ENCODE measurements at places on chromosomes 2 and 18.

DNA sequence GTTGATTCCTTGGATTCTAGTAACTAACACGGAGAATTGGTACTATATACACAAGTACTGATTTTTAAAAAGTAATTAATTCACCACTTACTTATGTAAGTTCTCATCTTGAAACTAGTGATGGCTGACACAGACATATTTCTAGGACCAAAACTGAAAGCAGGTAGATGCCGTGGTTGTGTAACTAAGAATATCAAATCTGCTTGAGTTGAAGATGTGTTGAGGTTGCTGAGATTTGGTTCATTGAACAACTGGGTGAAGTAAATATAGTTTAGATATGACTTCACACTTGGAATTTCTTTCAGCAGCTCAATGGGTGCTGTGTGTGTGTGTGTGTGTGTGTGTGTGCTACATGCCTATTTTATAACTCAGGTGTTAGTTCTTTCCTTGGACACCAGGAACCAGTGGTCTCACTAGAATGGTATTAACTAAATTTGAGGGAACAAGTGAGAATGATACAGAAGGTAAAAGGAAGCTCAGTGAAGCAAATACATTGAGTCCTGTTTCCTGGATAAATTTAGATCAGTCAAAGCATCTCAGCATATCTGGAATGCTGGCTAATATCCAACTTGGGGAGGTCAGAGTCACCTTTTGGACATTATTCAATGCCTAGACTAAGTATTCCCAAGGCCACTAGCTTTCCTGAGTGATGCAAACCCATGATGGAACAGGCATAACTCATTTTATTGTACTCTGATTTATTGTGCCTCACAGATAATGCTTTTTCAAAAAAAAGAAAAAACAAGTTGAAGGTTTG is 110.7 kb upstream of the ZEB2 start:
- DNase-seq: no peak

GRCh38 chr2:62461707-62462106 is 44.3 kb downstream of the TMEM17 start:
- DNase-seq: no peak

DNA sequence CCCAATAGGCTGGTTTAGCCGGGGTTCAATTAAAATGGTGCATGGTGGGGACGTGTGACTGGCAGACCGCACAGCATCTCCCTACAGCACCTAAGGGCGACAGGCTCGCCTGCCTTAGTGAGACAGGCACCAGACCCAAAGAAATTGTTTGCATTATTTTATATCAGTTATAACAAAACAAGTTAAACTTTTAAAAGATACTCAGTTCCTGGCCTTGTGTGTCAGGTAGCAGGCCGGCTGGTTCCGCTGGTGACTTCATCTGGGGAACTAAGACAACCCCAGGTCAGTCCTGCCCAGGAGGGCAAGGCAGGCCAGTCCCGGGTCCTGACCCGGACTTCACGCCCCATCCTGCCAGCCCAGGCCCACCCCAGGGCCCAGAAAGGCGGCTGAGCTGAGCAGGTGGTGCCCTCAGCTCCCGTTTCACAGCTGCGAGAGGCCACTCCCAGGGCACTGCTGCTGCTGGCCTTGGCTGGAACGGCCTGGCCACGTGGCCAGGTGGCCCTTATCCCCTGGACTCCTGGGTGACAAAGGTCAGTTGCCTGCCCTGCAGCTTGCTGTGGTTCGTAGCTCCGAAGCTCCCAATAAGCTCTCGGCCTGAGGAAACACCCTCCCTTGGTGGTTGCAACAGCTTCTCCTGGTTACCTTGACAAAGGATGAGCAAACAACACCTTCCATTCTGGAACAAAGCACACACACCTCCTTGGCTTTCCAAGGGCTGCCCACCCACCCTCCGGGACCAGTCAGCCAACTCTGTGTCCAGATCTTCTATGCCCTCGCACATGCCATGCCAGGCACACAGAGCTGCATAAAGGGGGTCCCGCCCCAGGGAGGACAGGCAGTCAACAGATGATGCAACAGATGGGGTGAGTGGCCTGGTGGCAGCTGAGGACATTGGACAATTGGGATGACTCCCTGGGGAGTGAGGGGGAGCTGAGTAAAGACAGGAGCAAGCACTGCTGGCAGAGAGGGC is 11.3 kb upstream of the AGXT start:
- no peak for DNase-seq

DNA sequence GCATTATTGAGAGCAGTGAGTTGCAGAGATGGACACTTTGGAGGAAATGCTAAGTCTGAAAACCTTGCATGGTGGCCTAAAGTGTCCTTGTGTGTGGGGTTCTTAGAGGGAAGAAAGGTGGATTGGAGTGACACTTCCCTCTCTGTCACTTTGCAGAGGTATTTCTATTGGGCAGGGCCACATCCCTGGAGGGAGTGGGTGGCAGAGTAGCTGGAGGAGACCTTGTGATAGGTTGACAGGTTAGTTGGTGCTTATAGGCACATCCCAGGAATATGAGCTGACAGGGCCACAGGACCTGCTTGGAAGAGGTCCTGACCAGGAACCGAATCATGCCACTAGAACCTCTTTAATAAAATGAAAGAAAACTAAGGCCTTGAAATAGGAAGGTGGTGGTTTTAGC is 972 bp upstream of the IGFBP5 start:
- DNase-seq: no peak

DNA sequence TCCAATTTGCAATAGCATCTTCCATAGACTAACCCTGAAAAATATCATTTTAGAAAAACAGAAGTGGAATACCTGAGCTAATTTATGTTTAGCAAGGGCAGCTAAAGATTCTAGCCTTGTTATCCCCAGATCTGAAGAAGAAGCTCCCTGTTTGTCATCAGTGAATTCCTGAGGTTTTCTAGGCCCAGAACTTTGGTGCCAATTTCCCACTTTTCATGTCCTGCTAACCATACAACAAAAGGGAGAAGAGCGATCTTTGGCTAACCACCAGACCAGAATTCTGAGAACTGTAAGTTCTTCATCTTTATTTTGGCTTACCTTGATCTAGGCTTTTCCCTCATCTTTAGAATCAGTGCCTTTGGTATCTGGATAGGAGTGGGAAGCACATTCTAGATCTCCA is 51.3 kb upstream of the RASGRP3 start:
- no peak for DNase-seq

- no peak for DNase-seq
Measured at GRCh38 chr2:229438430-229439159, 167.5 kb upstream of the PID1 start.

GRCh38 chr2:71876542-71877451 is 270.9 kb downstream of the CYP26B1 start:
- no peak for DNase-seq

- no peak for DNase-seq
Measured at GRCh38 chr2:121746071-121746578, 9.3 kb upstream of the TSN start.

DNA sequence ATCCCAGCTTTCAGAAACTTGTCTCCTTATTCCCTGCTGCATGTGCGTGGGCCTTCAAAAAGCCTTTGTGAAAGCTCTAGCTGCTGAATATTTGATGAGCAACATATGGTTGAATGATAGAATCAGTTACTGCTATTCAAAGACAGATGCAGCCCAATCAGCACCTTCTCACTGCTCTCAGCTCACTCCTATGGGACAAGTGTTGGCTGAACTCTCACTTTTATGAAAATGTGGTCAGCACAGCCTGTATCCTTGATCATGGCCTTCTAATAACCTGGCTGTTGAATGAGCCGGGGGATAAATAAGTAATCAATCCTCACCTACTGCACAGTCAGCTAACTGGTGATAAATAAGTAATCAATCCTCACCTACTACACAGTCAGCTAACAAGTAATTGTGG is 103.2 kb downstream of the PIEZO2 start:
- no peak for DNase-seq

GRCh38 chr2:100821255-100821910 is 1.4 kb downstream of the NPAS2 start:
- no peak for DNase-seq

DNA sequence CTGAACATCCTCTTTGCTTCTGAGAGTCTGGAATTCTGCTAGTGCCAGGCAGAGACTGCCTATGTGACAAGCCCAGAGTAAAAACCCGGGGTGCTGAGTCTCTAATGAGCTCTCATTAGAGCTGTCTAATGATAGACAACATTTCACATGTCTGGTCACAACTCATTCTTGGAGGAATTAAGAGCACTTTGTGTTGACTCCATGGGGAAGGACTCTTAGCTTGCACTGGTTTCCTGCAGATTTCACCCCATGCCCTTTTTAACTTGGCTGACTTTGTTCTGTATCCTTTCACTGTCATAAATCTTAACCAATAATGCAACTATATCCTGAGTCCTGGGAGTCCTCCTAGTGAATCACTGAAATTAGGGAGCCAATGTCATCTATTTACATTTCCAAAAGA is 33.5 kb downstream of the FBXO15 start:
- DNase-seq: no peak

DNA sequence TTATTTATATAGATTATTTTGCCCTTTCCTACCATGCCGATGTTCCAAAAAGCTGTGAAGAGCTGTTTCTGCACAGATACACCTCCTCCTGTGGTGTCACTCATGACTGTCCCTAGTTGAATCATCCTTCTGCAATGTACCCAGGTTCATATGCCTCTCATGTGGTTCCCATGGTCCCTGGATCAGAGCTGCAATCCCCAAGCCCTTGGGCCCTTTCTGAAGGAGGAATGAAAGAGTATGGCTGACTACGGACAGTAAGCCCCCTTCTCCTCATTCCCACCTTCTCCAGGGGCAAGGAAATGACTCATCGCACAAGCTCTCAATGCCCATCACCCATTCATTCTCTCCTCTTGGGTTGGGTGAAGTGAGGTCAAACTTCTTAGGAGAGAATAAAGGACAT is 63.9 kb upstream of the ACVR1 start:
- no peak for DNase-seq

DNA sequence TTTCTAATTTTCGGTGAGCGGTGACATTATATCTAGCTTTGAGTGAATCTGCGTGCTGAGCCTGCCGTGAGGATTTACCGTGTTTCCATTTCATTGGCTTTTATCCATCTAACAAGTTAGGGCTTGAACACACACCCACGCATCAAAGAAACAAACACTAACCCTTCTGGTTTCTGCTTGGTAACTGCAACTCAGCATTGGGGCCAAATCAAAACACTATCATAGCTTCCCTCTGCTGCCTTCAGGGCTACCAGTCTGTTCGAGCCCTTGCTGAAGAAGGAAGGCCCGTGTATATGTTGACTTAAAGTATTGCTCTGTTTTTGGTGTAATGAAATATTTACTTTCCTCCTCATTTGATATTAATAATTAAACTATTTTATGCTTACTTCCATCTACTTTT is 227.2 kb downstream of the PHLPP1 start:
- no peak for DNase-seq

All from activated CD8-positive, alpha-beta memory T cell treated with anti-CD3 and anti-CD28 coated beads for 1 hour (primary cell).